ENCODE measurements at places on chromosomes 7 and 10. TPM values are rescaled to one million over a fixed set of nuclear protein-coding genes. Genes with fewer than 3 reads are reported as not detected.

PLEKHS1 gene
- not detected for total RNA-seq

AP5Z1 gene
- total RNA-seq: 31.2 TPM

WNT8B gene
- 1.9 TPM for total RNA-seq

DNA sequence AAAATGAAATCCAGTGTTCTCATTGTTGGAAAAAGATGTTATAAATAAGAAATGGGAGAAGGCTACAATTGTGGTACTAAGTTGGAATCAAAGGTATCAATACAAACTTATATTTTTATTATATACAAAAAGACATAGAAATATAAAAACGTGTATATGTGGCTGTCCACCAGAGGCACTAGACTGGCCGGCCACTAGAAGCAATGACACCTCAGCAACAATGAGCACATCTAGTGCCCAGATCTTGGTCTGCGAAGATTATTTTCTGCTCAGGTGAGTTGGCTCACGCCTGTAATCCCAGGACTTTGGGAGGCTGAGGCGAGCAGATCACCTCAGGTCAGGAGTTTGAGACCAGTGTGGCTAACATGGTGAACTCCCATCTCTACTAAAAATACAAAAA lies 21.6 kb downstream of the IDE start:
- DNase-seq: no peak

NEUROD6 gene
- total RNA-seq: not detected

DNA sequence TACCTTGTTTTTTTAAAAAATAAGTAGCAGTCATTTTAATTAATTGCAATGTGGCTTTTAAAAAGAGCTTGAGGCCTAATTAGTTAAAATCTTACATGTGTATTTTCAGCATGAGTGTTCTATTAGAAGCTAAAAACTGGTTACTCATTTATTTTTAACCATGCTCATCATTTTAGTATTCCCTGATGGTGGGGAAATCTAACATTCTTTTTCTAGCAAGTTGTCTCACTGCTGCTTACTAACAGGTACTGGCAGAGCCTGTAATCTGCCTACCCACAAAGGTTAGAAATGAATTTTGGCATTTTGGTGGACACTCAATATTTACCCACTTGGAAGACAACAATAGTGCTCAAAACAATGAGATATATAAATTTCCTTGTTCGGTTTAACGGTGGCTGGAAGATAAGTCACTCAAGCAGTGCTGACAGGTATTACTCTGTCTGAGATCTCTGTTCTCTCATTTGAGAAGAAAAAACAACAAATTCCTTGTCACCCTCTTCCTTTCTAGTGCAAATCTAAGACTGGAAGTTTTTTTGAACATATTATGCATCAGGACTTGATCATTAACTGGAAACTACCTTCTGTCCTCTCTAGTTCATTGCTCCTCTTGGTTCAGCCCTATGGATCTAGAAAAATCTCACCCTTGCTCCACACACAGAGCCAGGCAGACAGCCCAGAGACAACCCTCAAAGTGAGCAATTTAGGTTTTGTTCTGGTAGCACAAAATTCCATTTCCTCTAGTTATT lies 83.3 kb downstream of the VWDE start:
- no peak for DNase-seq

DNA sequence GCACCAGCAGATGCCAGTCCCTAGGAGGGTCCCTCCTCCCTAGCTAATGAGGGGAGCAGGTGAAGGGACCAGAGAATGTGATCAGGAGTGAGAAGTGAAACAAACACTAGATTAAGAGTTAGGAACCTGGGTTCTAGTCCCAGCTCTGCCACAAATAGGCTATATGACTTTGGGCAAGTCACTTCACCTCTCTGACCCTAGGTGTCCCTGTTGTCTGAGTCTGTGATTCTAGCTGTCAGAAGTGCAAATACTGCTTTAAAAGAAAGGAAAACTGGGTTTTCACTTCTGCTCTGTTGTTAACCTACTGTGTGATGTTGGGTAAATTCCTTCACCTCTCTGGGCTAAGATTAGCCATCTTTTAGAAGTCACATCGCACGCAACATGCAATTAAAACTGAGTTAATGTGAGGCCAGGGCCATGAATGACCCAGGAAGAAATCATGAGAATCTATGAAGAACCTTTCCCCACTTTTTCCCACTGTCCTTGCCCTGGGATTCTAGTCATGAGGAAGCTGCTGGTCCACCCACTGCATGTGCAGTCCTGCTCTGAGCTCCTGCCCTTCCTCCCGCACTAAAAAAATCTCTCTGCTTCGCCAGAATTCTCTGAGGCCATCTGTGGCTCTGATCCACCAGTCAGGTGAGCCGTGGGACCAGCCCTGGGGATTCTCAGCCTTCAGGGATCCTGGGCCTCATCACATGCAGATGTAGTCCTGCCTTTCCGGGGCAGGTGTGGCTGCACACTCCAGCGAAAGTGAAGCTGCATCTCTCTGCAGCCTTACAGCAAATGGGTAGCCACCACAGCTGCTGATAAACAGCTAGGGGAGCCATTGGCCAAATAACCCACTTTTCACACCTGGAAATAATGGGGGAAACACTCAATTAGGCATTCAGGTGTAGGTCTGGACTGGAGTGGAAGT lies 181.7 kb downstream of the PLXNA4 start:
- DNase-seq: peak; percentile 47

DNA sequence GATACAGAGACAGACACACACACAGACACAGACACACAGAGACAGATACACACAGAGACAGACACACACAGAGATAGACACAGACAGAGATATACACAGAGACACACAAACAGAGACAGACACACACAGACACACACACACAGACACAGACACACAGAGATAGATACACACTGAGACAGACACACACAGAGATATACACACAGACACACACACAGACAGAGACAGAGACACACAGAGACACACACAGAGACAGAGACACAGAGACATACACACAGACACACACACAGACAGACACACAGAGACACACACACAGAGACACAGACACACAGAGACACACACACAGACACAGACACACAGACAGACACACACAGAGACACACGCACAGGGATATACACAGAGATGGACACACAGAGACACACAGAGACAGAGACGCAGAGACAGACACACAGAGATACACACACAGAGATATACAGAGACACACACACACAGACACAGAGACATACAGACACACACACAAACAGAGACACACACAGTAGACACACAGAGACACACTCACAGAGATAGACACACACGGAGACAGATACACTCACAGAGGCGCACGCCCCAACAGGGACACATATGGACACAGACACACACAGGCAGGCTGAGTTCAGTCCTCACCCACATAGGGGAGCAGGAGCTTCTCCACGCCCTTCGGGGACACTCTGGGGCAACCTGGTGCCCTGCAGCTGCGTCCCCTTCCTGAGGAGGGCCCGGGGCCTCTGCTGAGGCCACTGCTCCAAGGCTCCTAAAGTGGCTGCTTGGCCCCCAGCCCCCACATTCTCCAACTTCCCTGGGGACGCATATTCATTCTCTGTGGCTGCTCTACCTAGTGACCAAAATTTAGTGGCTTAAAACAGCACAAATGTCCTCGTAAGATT lies 10.3 kb upstream of the PPP2R2D start:
- no peak for DNase-seq

APBB1IP gene
- total RNA-seq: 0.14 TPM

GRCh38 chr10:119801176-119801575 lies 71.5 kb downstream of the MCMBP start:
- no peak for DNase-seq

WIPF3 gene
- total RNA-seq: 5.9 TPM

DNA sequence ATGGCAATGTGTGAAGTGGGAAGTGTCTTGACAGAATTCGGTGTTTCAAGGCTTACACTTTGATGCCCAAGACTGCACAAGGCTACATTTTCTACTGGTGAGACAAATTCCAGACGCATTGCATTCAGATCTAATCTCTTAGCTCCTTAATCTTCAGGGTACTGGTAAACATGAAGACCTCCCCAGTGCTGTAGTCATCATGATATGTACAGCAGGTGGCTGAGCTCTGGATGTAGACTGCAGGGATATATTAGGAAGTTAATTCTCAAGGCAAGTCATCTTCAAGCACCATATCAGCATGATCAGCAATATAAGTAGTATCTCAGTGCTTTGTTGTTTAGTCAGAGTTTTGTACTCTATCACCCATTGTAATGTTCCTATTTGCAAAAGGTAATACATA lies 61.8 kb downstream of the IKZF1 start:
- no peak for DNase-seq

GRCh38 chr10:102963756-102964025 lies 45.6 kb downstream of the CNNM2 start:
- DNase-seq: no peak

DNA sequence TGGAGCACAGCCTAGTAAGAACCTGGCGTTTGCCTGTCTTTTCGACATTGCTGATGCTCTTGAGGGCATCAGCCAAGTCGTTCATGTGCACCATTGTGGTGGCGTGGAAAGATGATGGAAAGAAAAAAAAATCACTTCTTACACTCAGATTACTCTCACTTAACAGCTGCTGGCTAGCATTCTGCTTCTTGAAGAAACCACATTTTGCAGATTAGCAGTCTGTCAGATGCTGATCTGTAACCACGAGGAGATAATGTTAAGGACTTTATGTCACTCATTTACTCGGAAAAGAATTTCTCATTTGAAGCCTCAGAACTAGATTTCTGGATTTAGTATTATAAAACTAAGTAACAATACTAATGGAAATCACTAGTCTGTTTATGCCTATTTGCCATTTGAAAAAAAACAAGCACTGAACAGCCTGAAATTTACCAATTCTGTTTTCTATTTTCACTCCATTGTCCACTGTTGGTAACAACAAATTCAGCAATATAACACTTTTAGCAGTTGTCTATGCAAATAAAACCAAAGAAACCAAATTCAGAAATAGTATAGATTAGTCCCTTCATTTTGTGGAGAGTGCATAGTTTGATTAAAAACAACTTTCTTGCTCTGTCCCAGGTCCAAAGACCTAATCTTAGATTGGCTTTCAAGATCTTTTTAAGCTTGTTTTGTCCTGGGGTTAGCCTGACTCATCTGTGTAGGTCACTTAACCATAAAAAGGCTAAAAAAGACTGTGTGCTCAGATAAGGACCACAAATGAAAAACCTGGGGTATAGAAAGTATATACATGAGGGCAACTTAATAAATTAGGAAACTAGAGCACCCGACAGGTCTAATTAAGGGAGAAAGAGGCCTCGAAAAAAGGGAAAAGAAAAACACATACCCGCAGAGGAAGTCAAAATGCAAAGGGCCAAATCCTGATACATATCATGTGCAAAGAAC lies 67.5 kb downstream of the NT5C2 start:
- DNase-seq: no peak

GRM8 gene
- total RNA-seq: 6.6 TPM

- DNase-seq: no peak
Measured at GRCh38 chr10:571688-572451, 117.6 kb downstream of the DIP2C start.

Measured in GM23338 (cell line).